ENCODE measurements at places on chromosomes 3 and 15. TPM values are rescaled to one million over a fixed set of nuclear protein-coding genes. Genes with fewer than 3 reads are reported as not detected.
A peak's percentile ranks its signal among the peaks of the same experiment; 100 is the strongest.

DNA sequence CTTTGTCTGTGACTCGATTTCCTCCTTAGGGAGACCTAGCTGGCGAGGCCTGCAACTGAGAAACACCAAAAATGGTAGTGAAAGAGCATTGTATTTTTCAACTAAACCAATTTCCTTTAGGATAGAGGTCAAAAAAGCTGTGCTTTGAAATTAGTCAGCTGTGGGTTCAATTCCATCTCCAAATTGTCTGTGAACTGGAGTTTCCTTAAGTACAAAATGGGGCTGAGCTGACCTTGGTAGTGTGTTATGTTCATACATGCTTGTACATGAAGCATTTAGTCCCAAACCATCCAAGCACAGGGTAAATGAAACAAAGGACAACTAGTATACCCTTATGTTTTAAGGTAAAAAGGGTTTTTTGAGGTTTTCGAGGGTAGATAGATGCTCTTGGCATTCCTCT, 99.3 kb downstream of the RARB start:
- DNase-seq, result no peak

Gene GRM7
- total RNA-seq, result not detected

DNA sequence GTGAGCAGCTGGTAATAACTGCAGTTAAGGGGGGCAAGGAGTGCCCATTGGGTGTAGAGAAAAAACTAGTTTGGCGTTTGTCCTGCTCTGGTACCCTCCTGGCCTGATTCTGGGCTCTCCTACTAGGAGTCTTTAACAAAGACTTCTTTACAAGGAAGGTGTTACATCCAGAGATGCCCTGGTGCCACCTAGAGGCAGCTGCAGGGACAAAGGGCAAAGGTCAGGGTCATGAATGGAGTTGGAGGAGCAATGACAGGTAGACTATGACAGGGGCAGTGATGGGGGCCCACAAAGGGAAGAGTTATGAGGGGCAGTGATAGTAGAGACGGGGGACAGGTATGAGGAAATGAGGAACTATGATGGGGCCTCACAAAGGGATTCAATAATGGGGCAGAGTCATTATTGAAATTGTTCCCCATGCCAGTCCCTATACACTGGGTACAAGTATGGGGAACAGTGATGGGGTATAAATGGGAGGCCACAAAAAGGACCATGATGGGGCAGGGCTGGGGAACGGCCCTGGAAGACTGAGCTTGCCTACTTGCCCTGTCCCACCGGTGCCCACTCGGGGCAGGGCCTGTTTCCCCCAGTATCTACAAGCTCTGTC, 7.9 kb downstream of the CCDC71 start:
- DNase-seq, result peak; percentile 82

GRCh38 chr3:49013738-49014660, 4.4 kb downstream of the DALRD3 start:
- peak; percentile 68 for DNase-seq

DNA sequence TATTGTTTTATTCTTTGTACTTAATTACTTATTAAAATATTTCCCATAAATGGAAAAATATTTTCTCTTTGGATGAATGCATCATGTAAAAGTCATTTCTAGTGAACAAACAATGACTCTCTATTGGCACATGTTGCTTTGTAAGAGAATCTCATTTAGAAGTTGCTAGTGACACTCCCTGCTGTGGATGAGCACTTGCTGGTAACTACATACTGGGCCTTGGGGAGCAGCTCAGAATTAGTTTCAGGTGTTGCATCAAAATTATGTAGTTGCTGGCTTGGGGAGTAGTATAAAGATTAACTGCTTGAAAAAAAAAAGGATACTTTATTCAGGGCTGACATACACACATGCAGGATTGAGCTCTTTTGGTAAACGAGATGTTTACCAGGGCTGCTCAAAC, 80.3 kb upstream of the KCNAB1 start:
- no peak for DNase-seq
